H54 (cell line): ENCODE measurements at places on chromosomes 11 and 22.

DNA sequence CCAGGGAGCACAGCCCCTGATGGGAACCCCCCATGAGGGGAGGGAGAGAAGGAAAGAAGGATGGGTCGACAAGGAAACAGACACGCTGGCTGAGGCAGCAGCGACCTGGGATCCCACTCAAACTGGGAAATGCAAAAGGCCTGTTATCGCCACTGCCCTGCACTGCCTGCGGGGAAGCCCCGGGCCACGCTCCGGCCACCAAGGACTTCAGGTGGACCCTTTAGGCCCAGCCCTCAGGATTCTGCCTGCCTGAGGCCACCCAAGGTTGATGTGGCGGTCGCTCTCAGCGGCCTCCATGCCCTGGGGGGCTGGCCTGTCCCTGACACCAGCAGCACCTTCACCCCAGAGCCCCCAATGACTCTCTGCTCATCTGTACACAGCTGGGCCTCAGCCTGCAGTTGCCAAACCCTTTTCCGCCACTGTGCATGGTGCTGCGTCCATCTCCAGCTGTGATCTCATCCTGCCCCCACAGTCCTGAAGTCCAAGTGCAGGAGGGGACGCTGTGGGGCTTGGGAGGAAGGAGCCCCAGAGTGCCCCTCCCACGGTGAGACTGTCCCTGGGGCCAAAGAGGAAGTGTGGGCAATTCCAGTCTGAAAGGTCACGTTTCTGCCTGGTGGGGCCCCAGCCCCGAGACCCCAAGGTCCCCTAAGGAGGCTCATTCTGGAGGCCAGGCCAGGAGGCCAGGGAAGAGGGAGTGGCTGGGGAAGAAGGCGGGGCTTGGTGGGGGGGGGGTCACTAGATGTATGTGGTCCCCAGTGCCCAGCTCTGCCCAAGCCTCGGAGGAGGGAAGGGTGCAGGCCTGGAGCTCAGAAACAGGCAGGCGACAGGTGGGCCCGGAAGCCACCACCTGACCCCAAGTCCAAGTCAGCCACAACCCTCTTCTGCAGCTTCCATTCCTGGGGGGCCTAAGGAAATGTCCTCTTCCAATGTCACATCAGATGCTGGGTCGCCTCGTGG is 31.6 kb downstream of the OSBPL5 start:
- no peak for DNase-seq

- no peak for DNase-seq
These were observed 23.8 kb downstream of the CD44 start for GRCh38 chr11:35162745-35163144.

- DNase-seq: no peak
These were observed 112.2 kb upstream of the RRM1 start for GRCh38 chr11:3982431-3982830.

DNA sequence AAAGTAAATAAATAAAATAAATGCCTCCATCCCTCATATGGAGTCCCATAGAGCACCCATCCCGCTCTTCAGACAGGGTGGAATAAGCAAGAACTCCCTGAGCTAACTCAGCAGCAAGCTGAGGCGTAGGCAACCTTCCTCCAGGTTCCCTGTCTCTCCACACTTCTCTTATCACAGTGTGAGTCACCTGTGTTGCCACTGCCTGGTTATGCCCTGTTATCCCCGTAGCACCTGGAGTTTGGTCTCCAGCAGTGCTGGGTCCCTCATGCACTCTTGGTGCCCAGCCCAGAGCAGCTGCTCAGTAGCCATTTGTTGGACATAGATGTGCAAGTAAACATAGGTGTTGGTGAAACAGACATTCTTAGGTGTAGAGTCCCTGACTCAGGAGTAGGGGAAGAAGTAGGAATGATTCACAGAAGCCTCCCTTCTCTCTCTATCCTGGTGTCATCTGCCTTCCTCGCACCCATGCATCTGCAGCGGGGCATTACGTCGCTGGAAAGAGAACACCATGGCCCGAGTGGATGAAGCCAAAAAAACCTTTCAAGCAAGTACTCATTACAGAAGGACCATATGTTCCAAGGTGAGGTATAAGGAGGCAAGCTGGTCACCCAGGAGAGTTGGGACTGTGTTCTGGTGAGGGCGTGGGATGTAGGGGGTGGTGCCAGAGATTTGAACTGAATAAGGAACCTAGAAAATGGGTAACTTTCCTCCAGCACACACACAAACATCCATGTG is 56.0 kb downstream of the PISD start:
- no peak for DNase-seq

DNA sequence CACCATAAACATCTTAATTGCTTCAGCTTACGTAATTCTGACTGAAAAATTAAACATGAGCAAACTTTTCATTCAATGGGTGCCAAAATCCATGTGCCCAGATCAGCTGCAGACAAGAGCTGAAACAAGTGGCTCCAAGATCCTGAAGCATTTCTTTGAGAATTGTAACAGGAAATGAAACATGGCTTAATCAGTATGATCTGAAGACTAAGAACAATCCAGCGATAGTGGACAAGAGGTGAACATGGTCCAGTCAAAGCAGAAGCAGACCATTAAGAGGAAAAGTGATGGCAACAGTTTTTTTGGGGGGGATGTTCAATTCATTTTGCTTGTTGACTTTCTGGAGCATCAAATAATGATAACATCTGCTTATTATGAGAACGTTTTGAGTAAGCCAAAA is 1964.5 kb upstream of the RAG2 start:
- DNase-seq: no peak

GRCh38 chr11:73229896-73230875 is 12.1 kb downstream of the P2RY2 start:
- DNase-seq: no peak

DNA sequence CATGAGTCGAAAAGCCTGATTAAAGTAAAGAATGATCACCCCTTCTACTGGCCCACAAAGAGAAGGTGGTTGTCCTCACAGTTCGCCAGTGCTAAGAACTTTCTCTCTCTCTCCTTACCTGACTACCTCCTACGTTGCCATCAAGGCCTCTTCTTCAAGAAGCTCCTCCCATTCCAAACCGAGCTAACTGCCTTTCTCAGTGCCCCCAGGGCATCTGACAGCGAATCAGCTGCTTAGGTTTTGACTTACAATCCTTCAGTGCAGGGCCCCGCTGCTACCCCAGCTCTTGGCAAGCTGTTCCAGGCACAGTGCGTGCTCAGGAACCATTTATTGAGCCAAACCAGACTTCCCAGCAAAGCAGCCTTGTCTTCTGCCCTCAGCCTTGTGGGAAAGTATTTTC is 5.8 kb downstream of the VSTM5 start:
- no peak for DNase-seq

DNA sequence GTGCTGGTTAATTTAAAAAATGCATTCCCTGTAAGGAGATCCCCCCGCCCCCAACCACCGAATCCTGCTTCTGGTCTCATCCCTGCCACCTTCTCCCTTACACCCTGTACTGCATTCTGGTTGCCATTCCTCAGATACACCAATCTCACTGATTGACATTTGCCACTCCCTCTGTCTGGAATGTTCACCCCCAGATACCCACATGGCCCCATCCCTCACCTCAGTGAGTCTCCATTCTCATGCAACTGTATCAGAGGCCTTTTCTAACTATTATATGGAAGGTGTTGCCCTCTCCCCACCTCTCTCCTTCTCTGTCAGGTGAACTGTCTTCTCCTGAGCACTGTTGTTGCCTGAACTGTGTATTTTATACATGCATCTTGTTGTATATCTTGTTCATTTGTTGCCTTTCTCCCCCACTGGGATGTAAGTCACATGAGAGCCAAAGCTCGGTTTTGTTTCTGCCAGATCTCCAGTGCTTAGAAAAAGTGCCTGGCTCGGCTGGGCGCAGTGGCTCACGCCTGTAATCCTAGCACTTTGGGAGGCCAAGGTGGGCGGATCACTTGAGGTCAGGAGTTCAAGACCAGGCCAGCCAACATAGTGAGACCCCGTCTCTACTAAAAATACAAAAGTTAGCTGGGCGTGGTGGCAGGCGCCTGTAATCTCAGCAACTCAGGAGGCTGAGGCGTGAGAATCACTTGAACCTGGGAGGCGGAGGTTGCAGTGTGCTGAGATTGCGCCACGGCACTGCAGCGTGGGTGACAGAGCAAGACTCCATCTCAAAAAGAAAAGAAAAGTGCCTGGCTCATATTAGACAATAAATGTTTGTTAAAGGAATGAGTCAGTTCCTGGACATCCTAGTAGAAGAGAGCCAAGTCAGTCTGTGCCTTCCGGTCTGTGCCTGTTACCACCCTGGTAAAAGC is 61.0 kb downstream of the TNRC6B start:
- DNase-seq: peak; percentile 56

GRCh38 chr11:73451896-73452295 is 75.7 kb downstream of the RELT start:
- no peak for DNase-seq

GRCh38 chr11:24295360-24295759 is 201.5 kb upstream of the LUZP2 start:
- DNase-seq: no peak

- no peak for DNase-seq
These were observed 207.2 kb upstream of the CTSC start for GRCh38 chr11:88544656-88545280.

- no peak for DNase-seq
These were observed 162.3 kb upstream of the GRK3 start for GRCh38 chr22:25402160-25402500.

DNA sequence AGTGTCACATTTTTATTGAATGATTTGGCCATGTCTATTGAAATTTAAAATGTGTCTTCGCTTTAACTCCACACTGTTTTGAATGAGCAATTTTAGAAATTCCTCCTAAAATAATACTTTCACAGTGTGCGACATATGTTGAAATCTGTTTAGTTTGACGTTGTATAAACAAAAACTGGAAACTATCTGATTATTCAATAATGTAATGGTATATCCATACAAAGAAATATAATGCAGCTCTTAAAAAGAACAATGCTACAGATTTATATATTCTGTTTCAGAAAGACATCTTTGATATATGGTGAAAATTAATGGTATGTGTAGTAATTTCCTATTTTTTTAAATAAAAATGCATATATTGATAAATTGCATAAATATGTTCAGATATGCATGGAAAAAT is 268.7 kb upstream of the SORL1-AS1 start:
- no peak for DNase-seq

- no peak for DNase-seq
These were observed 34.9 kb downstream of the JRKL start for GRCh38 chr11:96424693-96425092.

- no peak for DNase-seq
These were observed 11.7 kb downstream of the CRELD2 start for GRCh38 chr22:49929994-49930575.

- no peak for DNase-seq
These were observed 42.2 kb downstream of the BUD13 start for GRCh38 chr11:116730601-116731000.

- no peak for DNase-seq
These were observed 4.6 kb upstream of the KCNQ1OT1 start for GRCh38 chr11:2704356-2704755.

GRCh38 chr11:2444821-2445745 is at the start of gene KCNQ1:
Gene KCNQ1, plus strand, starts transcription at chr11:2445008. Its CDS starts 91 bp downstream, at chr11:2445099.
- peak; percentile 81 for DNase-seq

- no peak for DNase-seq
These were observed 9.1 kb upstream of the FLI1 start for GRCh38 chr11:128684549-128685401.

GRCh38 chr22:25818541-25818940 is 76.6 kb downstream of the MYO18B start:
- no peak for DNase-seq

GRCh38 chr11:76443268-76443980 is 1.4 kb upstream of the EMSY start:
- DNase-seq: no peak

GRCh38 chr11:6385046-6385777 is 5.1 kb upstream of the SMPD1 start:
- no peak for DNase-seq

DNA sequence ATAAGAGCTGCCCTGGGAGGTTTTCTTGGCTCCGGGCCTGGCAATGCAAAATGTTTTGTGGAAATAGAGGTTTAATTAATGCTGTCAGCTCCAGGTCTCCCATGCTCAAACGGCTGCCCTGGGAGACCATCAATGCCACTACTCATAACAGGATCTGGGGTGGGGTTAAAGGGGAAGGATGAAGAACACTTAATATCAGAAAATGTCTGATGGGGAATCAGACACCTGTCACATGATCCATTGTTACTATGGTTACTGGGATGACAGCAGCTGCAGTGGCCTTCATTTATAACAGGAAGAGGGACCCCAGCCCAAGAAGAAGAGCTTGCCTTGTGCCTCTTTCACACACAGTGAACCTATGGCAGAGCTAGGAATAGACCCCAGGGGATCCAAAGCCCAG is 2.2 kb upstream of the SYT13 start:
- no peak for DNase-seq

DNA sequence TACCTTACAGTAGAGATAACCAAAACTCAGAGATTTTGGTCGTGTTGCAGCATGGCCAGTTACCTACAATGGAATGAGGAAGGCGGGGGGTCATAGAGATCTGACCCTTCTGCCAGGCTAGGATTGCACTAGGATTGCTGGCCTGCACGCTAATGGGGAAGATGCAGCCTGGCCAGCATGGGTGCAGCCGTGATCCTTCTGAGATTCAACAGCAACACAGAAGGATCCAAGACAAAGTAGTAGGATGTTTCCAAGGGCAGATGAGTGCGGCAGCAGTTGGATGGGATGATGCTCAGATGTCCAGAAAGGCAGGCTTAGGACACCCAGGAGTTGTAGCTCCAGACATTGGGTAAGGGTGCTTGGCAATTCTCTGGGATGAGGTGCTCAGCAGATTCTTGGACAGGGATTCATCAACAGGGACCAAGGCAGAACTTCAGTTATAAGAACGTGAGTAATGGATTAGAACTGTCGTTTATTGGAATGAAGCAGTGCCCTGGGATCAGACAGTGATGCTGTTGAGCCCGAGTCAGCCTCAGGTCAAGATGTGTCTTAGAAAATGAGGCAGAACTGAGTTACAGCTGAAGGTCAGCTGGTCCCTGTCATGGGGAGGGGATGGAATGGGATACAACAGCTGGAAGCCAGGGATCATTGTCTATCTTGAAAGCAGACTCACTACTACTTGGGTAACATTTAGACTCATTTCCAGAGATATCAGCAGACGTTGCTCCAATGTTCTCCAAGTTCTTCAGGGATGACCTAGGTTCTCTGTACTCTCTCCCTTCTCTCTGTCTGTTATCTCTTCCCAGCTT is 71.0 kb downstream of the PARVA start:
- DNase-seq: no peak
